PC-9 (cell line): ENCODE measurements at places on chromosomes 2 and 18. TPM values are rescaled to one million over a fixed set of nuclear protein-coding genes. Genes with fewer than 3 reads are reported as not detected.

CDH2 gene
- 6.4 and 8.5 TPM in 2 replicates for total RNA-seq

KCNG3 gene
- total RNA-seq = 1.3 and 2.1 TPM in 2 replicates

CNGA3 gene
- total RNA-seq = not detected in 2 replicates

TLX2 gene
- 3.1 and 3.8 TPM in 2 replicates for total RNA-seq

YIPF4 gene
- total RNA-seq = 40.9 and 42.4 TPM in 2 replicates
